ENCODE measurements at places on chromosomes 6 and 20.

- no peak for DNase-seq
These were observed 53.7 kb downstream of the ZFP64 start for GRCh38 chr20:52137850-52138249.

- no peak for DNase-seq
These were observed 106.9 kb downstream of the IPCEF1 start for GRCh38 chr6:154249499-154250298.

DNA sequence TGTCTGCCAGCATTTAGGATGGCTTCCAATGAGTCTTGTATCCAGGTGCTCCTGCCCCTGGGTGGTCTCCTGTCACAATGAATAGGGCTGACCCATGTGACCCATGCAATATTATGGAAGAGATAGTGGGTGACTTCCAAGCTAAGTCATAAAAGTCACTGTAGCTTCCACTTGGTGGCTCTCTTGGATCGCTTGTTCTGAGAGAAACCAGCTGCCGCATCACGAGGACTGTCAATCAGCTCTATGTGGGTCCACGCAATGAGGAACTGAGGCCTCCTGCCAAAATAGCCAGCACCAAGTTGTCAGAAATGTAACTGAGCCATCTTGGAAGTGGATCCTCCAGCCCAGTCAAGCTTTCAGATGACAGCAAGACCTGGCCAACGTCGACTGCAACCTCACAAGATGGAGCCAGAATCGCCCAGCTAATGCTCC lies 14.9 kb upstream of the MATN4 start:
- no peak for DNase-seq

DNA sequence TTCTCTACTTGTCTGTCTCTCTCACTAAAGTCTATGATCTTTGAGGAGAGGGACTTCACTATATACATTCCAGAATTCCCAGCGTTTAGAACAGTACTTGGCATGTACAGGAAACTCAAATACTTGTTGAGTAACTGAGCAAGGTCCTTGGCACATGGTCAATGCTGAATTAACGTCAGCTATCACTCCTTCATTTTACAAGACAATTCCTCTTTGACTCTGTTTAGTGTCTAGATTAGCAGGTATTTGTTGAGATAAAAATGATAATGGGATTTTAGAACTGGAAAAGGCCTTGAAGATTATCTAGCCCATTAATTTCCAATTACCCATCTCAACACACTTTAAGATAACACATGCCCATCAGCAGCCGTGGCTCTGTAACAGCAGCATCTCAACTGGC lies 6.6 kb upstream of the GUCA1B start:
- DNase-seq: no peak

- DNase-seq: no peak
These were observed at the start of gene APOBEC2 for GRCh38 chr6:41053041-41053440. TSS of gene APOBEC2 (plus strand) at chr6:41053202. CDS start at chr6:41053348, 146 bp downstream.

GRCh38 chr20:51280047-51280446 lies 257.1 kb upstream of the KCNG1 start:
- no peak for DNase-seq

DNA sequence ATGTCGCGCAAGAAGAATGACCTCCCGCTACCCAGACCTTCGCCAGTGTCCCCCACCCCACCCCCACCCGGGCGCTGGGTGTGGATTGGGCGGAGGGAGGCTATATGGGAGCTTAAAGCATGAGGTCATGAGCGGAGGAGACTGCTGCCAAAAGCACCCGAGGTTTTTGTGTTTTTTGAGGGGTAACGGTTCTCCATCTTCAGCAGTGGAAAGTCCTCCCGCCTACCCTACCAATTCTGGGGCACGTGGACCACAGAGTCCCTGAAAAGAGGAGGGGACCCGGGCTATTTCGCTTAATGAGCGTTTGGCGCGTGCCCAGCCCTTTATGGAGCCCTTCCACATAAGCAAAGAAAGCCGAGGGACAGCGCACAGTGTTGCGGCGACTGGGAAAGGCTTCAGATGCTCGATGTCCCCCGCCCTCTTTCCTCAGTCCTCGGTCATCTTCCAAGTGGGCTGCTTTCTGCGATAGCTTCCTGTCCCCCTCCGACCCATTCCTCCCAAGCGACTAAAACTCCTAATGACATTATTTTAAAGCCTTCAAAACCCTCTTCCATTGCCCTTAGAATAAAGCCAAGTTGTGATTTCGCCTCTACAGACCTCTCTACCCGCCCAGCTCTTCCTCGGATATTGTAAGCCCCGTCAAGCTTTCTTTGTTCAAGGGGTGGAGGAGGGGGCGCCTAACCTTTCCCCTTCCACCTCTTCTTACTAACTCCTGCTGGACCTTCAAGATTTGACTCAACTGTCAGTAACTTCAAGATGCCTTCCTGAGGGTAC lies 2.1 kb upstream of the TRERF1 start:
- DNase-seq: peak; percentile 11

- DNase-seq: no peak
These were observed 860 bp downstream of the DEFB124 start for GRCh38 chr20:31474097-31474436.

DNA sequence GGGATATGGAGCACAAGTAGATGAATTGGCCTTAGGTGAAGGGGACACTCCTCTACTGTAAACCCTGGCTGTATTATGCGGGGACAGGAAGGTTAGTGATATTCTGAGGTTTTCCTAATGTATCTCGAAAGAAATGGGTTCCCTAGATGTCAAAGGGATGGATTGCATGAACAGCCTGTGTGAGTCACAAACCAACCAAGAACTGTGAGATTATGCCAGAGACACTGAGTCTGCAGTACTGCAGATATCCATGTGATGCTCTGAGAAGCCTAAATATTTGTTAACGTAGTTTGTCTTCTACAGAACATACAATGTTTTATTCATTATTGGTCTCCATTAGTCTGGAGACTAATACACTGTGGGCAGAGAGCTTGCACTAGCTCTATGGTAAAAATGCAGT lies 182.2 kb downstream of the AKAP7 start:
- DNase-seq: no peak

GRCh38 chr6:33430991-33431879 lies 11.4 kb downstream of the SYNGAP1 start:
- DNase-seq: peak; percentile 80

DNA sequence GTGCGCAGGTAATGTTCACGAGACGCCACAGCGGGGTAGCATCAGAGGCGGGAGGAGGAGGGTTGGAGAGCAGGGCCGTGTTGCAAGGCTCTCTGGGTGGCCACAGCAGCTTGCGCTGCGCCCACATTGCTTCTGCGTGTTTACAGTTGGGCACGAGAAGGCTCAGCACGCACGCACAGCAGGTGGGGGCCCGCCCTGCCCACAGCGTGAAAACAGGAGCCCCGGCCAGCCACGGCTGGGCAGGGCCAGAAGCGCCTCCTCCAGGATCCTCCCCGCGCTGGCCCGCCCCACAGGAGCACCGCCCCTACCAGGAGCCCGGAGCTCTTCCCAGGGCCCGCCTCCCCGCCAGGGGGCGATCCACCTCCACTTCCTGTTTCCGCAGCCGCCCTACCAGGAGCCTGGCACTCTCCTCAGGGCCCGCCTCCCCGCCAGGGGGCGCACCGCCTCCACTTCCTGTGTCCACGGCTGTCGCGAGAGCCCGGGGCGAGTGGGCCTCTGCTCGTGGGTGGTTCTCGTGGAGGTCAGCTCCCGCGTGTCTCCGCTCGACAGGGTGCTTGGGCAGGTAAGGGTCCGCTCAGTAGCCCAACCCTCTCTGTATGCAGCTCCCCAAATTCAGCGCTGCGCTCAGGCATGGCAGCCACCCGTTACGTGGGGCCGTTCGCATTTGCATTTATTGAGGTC lies at the start of gene FAM50B:
Gene FAM50B, plus strand, starts transcription at position 449 of the 681 bp plus-strand sequence. CDS start 439 bp downstream, outside the sequence.
- peak; percentile 91 for DNase-seq

DNA sequence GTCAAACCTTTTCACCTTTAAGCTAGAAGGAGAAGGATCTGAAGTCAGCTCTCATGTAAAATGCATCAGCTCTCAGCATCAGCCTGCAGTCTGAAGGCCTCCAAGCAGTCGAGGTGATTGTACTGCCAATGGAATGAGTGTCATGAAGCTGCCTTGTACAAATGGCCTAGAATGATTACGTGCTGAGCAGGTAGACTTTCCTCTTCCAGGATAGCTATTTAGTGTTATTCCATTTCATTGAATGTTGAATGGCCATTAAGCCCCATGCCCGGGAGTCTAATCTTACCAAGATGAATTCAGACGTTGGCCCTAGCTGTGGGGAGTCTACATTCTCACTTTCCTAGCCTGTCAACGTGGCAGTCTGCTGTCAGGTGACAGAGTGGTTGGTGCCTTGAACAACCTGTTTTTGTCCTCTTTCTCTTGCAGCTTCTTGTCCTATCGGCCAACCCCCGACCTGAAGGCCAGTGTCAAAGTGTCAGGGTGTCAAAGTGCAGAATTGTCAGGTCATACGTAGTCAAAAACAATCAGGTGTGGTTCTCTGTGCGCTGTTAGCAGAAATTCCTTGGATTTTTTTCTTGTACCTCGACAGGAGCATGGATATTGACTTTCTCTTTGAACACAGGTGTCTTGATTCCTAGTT lies 95.2 kb upstream of the TIAM2 start:
- DNase-seq: no peak

DNA sequence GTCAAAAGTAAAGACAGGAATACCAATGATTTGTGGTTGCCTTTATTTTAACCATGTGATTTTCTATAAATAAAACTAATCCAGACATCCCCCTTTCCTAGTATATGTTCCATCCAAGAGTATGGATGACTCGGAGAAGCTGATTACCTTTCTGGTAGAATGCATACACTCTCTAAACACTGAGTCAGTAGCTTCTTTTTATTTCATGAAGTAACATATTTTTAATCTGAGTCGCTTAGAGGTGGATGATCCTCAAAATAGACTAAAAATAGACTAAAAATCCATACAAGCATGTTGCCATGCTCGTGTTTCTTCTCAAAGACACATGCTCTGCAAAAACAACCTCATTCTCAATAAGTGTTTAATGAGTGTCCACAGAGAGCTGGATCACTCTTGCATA lies 263.7 kb downstream of the COL12A1 start:
- no peak for DNase-seq

- DNase-seq: peak; percentile 73
These were observed 512.8 kb upstream of the JARID2 start for GRCh38 chr6:14732844-14733757.

DNA sequence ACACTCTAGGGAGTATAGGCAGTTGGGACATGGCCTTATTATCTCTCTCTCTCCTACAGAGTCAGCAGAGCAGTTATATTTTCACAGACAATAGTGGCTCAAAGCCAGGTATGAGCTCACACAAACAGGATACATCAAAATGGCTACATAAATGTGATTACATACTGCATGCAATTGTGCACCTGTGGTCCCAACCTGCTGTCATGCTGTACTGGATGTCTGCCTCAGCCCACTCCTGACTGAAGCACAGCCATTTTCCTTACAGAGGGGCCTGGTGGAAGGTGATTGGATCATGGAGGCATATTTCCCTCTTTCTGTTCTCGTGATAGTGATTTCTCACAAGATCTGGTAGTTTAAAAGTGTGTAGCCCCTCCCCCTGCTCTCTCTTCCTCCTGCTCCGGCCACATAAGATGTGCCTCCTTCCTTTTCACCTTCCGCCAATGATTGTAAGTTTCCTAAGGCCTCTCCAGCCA lies 37.0 kb upstream of the SAMHD1 start:
- DNase-seq: no peak

DNA sequence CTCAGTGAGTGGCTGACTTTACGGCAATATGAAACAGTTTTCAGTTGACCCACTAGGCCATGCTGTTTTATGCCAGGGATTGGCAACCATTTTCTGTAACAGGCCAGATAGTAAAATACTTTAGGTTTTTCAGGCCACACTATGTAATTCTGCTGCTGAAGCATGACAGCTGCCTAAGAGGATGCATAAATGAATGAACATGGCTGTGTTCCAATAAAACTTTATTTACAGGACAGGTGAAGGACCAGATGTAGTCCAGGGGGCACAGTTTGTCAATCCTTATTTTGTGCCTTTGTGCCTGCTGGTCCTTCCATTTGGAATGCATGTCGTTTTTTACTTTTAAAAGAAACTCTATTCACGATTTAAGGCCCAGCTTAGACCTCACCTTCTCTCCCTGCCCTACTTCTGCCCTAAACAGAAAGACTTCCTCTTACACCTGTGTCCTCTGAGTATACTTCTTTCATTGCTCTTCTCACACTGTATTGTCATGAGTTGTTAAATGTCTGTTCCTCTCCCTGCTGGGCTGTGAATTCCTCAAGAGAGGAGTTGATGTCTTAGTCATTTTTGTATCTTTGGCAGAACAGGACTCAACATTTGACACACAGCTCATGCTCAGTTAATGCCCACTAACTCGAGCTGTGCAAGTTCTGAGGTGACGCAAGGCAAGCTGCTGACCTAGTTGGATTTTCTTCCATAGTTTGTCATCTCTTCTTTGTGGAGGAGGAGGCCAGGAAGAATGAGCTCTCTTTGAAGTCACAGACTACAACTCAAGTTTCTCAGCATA lies 90.1 kb upstream of the MAP7 start:
- no peak for DNase-seq

- DNase-seq: no peak
These were observed 214.5 kb downstream of the TSHZ2 start for GRCh38 chr20:53186635-53187034.

GRCh38 chr6:127397729-127398630 lies 54.6 kb upstream of the ECHDC1 start:
- DNase-seq: no peak

DNA sequence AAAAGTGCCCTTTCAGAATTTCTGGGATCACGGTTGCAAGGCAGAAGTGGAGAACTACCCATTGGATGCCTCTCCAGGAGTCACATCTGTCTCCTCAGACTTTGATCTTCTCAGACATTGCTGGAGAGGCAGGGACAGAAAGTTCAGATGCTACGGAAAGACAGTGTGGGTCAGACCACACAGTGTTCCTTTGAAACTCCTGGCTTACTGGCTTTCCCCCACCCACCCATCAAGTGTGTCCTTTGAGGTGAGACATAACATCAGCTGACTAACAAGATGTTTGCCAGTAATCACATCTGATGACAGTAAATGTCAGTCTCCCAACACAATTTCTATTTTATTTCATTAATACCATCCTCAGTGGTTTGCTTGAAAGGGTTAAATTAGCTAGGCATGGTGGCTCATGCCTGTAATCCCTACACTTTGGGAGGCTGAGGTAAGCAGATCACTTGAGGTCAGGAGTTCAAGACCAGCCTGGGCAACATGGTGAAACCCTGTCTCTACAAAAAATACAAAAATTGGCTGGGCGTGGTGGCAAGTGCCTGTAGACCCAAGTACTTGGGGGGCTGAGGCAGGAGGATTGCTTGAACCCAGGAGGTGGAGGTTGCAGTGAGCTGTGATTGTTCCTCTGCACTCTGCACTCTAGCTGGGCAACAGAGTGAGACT lies 67.2 kb upstream of the SNX9 start:
- DNase-seq: peak; percentile 63

DNA sequence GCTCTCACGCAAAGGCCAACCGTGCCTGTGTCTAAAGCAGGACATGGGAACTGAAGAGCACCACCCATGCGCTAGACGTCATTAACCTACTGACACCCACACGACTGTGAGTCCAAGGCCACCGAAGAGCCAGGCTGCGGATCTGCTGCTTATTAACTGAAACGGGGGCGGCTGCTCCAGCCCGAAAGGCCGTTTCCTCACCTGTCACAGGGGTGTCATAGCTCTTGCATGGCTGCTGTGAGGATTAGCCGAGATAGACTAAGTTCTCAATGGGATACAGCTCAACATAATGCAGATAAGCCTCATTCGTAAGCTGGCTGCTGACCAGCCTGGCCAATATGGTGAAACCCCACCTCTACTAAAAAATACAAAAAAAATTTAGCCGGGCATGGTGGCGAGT lies 26.7 kb downstream of the OVOL2 start:
- DNase-seq: no peak
